Epithelial cell of prostate (primary cell): ENCODE measurements at places on chromosomes 11 and 22.

GRCh38 chr11:12411806-12412727, 34.7 kb downstream of the PARVA start:
- DNase-seq, result peak; percentile 20

- DNase-seq, result no peak
Observed at GRCh38 chr11:67606093-67606491, 644 bp upstream of the NDUFV1 start.

DNA sequence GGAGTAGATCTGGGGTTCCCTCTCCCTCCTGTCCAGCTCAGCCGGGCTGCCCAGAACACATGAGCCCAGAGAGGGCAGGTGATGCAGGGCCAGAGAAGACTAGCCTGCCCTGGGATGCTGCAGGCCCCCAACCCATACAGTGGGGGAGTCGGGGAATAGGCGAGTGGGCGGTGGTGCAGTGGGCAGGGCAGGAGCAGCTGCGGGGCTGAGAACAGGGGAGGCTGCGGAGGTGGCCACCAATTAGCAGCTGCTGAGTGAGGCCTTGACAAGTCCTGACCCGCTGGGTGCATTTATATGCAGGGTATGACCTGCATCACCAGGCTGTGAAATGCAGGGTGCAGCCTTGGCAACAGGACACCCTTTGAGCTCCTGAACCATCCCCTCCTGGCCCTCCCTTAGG, 43.1 kb downstream of the NFAM1 start:
- peak; percentile 37 for DNase-seq

- DNase-seq, result no peak
Observed at GRCh38 chr11:44983786-44984185, 33.1 kb upstream of the TP53I11 start.

- DNase-seq, result no peak
Observed at GRCh38 chr11:135027461-135027860, 615.4 kb upstream of the B3GAT1 start.

DNA sequence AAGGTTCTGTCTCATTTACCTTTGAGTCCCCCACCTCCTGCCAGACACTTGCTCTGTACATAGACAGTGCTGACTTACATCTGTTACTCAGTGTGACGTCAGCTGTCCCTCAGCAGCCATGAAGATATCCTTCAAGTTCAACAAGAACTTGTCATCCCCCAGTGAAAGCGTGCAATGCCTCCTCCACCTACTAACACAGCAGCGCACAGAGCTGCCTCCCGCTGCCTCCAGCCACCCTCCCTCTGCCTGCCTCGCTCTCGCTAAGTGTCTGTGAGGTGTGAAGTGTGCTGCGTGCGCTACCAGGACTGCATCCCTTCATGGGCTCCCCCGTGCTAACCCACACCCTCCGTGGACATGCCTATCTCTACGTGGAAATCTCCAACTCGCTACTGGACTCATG, 621.4 kb downstream of the BRD1 start:
- DNase-seq, result no peak

- DNase-seq, result no peak
Observed at GRCh38 chr22:49450498-49450897, 377.2 kb downstream of the BRD1 start.

GRCh38 chr11:128507936-128508335, 79.4 kb downstream of the ETS1 start:
- no peak for DNase-seq

DNA sequence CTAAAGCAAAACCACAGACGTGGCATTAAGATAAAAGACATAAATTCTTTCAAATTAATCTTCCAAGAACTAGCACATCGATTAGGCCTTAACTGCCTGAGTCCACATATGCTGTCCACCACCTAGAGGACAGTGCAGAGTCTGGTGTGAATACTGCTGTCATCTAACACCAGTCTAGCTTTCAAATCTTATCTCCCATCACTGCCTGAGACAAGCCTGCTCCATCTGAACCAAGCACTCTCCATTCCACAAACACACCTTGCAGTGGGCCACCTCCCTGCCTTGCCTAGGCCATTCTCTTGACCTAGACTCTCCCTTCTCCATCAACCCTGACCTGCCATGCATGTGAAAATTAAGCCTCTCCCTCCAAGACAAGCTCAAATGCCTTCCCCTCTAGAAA, 129.5 kb upstream of the PITPNB start:
- no peak for DNase-seq

GRCh38 chr22:31082606-31083376, 1.7 kb downstream of the SMTN start:
- no peak for DNase-seq

DNA sequence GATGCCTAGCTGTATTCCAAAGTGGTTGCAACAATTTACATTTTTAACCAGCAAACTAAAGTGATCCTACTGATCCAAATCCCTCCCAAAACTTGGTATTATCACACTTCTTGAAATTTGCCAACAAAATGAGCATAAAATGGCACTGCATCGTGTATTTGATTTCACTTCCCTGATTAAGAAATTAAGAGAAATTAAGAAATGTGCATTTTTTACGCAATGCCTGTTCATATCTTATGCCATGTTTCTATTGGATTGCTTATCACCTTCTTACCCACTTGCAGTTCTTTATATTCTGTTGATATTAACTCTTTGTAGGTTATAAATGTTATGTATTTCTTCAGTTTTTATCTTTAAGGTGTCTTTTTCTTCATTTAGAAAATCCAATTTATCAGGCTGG, 80.6 kb downstream of the DENND5A start:
- no peak for DNase-seq

DNA sequence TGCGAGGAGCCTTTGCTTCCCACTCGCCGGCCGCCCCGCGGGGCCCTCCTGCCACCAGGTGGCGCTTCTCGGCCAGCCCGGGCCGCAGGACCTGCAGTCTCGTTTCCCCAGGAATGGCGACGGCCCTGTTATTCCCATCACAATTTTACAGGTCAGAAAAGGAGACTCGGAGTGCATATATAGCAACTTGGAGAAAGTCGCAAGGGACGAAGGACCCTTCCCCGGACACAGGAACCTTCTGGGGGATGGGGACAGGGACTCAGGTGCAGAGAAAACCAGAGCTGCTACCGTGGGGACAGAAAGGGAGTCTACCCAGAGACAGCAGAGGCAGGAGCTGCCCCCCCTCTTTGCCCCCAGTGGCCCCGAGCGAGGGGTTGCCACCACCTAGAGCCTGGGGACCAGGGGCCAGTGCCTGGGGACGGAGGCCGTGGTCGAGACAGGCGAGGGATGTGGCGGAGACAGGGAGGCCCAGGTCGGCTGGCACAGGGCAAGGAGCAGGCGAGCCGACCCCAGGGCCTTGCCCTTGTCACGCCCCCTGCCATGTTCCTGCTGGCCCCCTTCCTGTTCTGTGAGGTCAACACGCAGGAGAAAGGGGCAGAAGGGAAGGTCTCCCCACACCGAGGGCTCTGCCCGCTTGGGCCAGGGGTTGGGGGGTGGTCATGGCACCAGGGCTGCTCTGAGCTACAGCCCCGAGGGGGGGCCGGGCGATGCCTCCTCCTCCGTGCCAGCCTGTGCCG, 3.5 kb upstream of the KRTAP5-6 start:
- DNase-seq, result no peak

- no peak for DNase-seq
Observed at GRCh38 chr11:128261011-128261421, 326.3 kb downstream of the ETS1 start.

GRCh38 chr11:47271961-47272661, 2.2 kb downstream of the MADD start:
- DNase-seq, result no peak

DNA sequence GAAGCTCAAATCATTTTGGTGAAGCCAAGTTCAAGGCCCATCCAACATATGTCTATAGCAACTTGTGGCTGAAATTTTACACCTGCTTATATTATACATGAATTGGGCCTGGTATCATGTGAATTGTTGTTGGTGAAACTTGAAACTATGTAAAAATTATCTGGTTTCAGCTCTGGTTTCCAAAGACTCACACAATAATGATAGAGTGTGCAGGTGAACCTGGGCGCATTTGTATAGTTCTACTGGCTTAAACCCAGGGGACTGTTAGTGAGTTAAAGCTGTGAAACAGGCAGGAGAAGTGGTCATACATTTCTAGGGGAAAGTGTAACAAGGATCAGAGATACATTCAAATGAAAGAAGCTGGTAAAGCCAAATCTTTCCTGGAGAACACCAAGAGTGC, 627.3 kb downstream of the METTL15 start:
- DNase-seq, result no peak

- no peak for DNase-seq
Observed at GRCh38 chr22:48920776-48921241, 906.9 kb downstream of the BRD1 start.

DNA sequence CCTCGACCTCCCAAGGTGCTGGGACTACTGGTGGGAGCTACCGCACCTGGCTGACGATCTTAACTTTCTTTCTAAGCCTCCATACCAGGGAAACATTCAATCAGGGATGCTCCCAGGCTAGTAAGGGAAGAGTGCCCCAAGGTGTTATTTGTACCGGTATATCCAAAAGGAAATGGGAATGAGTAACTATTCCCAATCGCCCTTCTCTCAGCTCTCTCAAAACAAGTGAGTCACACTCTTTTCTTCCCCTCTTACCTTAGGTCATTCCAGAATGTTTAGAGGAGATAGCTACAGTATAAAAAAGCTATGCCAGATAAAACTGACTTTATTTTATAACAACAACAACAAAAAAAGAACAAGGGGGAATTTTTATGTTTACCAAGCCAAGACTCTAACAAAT, 13.7 kb downstream of the DCDC1 start:
- DNase-seq, result no peak

DNA sequence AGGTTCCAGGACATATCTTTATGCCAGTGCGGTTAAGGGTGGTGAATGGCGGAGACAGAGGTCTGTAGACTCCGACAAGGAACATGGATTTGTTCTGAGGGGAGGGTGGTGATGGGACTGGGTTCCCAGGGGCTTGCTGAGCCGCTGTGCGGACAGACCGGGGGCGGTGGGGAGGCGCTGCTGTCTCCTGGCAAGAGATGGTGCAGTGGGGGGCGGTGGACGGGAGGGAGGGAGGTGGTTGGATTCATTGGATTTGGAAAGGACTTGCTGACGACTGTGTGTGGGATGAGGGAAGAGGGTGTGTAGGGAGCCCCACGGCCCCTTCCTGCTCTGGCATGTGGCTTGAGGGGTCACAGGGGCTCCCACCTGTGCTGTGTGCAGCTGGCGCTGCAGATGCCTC, 43.2 kb downstream of the FLRT1 start:
- no peak for DNase-seq
